ENCODE measurements at places on chromosomes 3 and 15. TPM values are rescaled to one million over a fixed set of nuclear protein-coding genes. Genes with fewer than 3 reads are reported as not detected.

The MAP3K13 gene
- 39.8 TPM for total RNA-seq

The CCDC13 gene
- total RNA-seq, result 2.7 TPM

The PLXNA1 gene
- total RNA-seq, result 30.1 TPM

The LSM3 gene
- 14.7 TPM for total RNA-seq

The GOLGA6B gene
- total RNA-seq, result 0.11 TPM

- no peak overlapping the region for H3K4me3 ChIP-seq
- H3K4me1 ChIP-seq, result no peaks in the 10 kb centered on the region
- no peak overlapping the region for H3K27ac ChIP-seq
These were observed 24.5 kb downstream of the PDE8A start for GRCh38 chr15:85006201-85006600.

DNA sequence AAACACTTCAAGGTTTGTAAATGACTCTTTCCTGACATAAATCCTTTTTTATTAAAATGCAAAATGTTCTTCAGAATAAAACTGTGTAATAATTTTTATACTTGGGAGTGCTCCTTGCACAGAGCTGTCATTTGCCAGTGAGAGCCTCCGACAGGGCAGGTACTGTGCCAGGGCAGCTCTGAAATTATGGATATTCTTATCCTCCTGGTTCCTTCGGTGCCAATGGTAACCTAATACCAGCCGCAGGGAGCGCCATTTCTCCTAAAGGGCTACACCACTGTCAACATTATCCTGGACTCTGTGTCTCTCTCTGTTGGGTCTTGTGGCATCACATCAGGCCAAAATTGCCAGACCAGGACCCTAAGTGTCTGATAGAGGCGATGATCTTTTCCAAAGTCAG is 33.0 kb downstream of the CHDH start:
- no peaks in the 10 kb centered on the region for H3K27me3 ChIP-seq
- H3K36me3 ChIP-seq, result peaks cover 58% of the 10 kb centered on the region
- no peak overlapping the region for H3K27ac ChIP-seq
- H3K4me1 ChIP-seq, result peaks cover 56% of the 10 kb centered on the region
- no peak overlapping the region for H3K4me3 ChIP-seq

GRCh38 chr15:61657461-61657860 is 402.8 kb downstream of the VPS13C start:
- H3K27me3 ChIP-seq, result no peaks in the 10 kb centered on the region
- H3K4me3 ChIP-seq, result no peak overlapping the region
- H3K4me1 ChIP-seq, result peaks cover 15% of the 10 kb centered on the region
- no peaks in the 10 kb centered on the region for H3K36me3 ChIP-seq

DNA sequence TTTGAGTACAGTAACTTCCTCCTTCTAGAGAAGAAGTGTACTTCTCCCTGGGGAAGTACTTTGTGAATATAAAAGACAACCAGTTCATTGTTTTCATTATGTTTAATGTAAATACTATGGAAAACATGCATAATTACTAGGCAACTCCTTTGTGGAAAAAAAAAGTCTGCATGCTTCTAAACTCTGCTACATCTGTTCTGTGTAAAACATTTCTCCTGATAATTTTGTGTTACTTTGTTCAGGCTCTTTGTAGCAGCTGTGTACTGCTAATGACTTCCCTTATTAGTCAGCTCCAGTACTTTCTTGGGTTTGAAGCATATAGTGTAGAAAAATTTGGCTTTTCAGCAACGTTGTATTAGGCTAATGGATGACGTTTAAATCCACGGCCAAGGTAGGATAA is 111.6 kb downstream of the FEZF2 start:
- H3K27ac ChIP-seq, result no peak overlapping the region
- no peaks in the 10 kb centered on the region for H3K27me3 ChIP-seq
- peaks cover 7% of the 10 kb centered on the region for H3K36me3 ChIP-seq
